Subcutaneous adipose tissue (tissue), 4 donors: ENCODE measurements at places on chromosomes 2 and 18. TPM values are rescaled to one million over a fixed set of nuclear protein-coding genes. Genes with fewer than 3 reads are reported as not detected.

Gene GPR35
- total RNA-seq, result 0.44 TPM

Gene SERPINB12
- not detected for total RNA-seq

Gene CYS1
- total RNA-seq, result 1.4 TPM

Gene CNTNAP5
- not detected for total RNA-seq

Gene SH3RF3
- total RNA-seq, result 10.0 TPM

Gene EMILIN1
- 21.0 TPM for total RNA-seq

Gene C1GALT1C1L
- 1.4 TPM for total RNA-seq
